Head of caudate nucleus (tissue), 42 donors: ENCODE measurements at places on chromosomes 4 and X.

DNA sequence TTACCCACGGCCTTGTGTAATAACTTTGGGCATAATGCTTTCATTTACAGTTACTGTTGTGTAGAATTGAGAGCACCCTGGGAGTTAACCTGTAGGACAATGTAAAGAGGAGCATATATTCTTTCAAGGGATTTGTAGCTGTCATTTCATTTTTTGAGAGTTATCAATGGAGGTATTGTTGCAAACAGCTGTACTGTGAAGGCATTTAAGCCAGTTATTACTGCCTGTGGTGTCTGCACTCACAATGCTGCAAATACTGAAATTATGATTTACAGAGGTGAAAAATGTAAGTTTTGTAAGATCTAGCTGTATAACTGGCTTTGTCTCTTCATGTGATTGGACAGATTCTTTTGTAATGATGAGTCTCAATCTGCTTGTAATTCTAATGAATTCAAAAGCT is 131.5 kb upstream of the FAT1 start:
- DNase-seq = no peak

DNA sequence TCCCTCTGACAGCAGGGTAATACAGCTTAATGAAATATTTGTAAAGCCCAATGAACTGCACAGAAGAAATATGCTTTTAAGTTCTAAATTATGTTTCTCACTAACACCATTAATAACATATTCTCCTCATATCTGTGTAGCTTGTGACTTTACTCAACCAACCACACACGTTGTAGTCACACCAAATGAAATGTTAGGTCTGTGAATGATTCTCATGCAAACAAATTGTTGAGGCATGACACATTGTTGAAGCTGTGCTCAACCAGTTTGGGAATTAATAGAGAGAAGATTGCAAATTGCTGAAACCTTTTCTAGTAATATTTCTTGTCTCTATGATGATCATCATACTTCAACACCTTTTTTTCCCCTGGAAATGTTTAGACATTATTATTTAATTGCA is 645.9 kb downstream of the PCDH7 start:
- DNase-seq = no peak

DNA sequence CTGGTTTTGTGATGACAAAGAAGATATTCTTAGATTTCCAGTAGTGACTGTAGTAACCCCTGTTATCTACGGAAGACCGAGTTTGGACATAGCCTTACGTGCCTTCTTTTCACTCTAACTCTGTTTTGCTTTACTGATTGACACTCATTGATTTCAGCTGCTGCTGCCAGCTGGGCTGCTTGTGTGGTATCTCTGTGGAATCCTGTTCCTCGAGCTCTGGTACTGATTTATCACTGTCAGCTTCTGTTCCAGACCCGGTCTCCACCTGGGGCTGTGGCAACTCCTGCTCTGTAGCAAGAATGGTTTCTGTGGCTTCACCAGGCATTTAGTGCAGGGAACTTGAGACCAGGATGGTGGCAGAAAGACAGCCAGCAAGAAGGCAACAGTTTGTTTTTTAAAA is 24.6 kb upstream of the LAP3 start:
- DNase-seq = no peak

DNA sequence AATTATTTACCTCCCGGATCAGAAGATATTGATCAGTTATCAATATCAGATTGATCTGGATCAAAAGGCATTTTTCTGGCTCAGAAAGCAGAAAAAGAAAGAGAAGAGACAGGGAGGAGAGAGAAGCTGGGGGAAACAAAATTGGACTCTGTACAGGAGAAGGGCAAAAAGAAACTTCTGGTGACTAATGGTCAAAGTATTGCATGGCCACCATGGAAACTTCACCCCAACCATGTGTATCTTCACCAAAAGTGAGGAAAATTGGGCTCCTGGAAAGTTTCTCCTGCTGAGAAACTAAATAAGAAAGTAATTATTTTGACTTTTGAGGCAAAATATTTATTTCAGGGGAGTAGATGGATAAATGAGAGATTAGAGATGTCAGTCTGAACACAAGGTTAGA is 33.9 kb downstream of the RNF150 start:
- no peak for DNase-seq

GRCh38 chr4:20178902-20179576 is 72.7 kb upstream of the SLIT2 start:
- DNase-seq = no peak

DNA sequence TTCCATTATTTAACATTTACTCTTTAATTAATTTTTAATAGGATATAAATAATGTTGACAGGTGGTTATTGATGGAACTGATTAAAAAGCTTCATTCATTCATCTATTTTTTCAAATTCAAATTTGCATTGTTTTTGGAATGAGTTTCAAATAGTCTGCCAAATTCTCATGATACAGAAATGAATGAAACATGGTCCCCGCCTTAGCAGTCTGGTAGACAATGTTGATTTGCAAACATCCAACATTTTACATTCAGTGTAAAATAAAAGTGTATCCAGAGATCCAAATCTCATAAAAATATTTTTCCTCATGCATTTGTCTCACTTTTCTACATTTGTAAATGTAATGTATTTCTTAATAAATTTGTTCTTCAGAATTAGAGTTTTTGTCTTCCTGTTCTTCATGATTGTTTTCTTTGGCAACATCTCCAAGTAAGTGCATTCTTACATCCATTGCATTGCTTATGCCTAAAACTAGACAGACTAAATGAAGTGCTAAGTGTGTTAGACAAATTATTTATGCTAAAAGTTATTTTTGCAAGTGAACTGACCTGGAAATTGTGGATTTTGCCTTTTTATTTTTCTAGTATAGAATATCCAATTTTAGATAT is 142.3 kb downstream of the PCDH18 start:
- DNase-seq = no peak

DNA sequence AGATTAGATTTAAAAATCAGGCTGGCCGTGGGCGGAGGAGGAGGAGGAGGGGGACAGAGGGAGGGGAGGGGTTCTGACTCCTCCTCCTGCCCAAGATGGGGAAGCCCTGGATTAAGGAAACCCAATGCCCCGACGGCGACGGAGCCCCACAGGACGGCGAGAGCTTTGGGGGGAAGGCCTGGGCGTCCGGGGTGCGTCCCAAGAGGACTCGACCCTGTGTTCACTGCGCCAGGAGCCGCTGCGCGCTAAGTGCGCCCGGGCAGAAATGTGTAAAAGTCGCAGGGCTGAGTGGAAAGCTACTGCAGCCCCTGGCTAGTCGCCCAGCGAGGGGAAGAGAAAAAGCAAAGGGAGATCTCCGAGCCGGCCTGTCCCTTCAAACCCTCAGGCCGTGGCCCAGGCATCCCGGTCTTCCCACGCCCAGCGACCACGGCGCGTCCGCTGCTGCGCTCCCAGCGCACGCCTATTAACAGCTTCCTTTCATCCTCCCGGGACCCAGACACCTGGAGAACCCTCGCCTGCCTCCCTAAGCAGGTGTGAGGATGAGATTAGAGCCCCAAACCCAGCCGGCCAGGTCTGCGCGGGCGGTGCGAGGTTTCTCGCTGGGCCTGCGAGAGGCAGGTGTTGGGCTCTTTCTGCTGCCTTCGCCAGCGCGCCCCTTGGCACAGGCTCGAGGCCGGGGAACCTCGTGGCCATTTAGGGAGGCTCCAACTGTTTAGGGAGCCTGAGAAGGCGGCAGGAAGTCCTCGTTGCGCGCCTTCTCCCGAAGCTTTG is 1.4 kb upstream of the RPS6KA3 start:
- DNase-seq = peak; percentile 18

- no peak for DNase-seq
Observed at GRCh38 chr4:53089936-53090729, 228.0 kb downstream of the RASL11B start.

DNA sequence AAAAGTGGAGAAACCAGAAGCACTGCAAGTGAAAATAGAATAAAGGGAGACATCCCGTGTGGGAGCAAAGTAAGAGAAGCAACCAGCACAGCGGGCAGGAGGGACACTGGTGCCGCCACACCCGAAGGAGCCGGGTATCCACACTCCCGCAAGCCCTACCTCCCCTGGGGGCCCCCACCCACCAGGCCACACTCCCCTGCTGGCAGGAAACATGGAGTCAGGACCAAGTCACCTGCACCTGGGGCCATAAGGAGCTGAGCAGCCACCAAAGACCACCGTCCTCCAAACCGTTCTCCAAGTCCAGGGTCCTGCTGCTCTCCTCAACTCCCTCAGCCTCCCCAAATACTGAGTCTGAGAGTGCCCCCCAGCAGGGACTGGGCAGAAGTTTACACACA is 30.5 kb downstream of the FGFRL1 start:
- no peak for DNase-seq

DNA sequence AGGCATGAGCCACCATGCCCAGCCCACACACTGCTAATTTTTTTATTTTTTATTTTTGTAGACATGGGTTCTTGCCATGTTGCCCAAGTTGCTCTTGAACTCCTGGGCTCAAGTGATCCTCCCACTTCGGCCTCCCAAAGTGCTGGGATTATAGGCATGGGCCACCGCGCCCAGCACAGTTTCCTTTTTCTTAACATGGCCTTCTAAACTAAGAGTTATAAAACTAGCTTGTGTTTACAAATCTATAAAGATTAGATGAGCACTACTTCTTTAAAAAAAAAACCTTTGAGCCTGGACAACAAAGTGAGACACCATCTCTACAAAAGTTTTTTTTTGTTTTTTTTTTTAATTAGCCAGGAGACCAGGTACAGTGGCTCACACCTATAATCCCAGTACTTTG is 10.7 kb downstream of the GRSF1 start:
- DNase-seq = no peak

DNA sequence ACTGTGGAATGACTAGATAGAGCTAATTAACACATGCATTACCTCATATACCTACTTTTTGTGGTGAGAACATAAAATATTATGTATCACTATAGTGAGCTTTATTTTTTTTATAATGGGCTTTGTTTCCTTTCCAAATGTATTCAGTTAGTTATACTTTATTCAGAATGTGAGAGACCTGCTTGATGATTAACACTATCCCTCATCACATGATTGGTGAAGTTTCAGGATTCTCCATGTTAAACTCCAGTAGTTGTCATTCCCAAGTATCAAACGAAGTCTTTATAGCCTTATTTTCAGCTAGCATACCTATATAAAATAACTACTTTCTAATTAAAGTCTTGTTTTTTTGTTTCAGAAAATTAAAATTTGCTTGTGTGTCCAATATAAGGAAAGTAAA is 8.8 kb downstream of the ZXDA start:
- DNase-seq = no peak

- no peak for DNase-seq
Observed at GRCh38 chrX:110026099-110026844, 23.4 kb downstream of the TMEM164 start.

DNA sequence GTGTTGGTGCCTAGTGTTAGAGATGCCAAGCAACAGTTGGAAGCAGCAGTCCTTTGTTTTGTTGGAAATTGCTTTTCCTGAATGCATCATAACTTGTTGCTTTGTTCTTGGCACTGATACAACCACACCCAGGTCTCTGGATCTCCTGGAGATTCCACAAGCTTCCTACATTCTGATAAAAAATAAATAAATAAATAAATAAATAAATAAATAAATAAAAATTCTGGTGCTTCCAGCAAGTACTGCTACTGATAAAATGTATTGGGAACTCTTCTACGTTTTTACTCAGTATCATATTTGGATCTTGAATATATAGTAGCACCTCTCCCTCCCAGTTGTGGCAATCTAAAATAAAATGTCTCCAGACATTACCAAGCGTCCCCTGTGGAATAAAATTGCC is 62.7 kb upstream of the GRID2 start:
- DNase-seq = no peak

GRCh38 chrX:153379508-153379907 is 21.6 kb downstream of the PNMA6E start:
- DNase-seq = no peak

GRCh38 chr4:143405075-143405730 is 68.5 kb downstream of the GAB1 start:
- DNase-seq = no peak

DNA sequence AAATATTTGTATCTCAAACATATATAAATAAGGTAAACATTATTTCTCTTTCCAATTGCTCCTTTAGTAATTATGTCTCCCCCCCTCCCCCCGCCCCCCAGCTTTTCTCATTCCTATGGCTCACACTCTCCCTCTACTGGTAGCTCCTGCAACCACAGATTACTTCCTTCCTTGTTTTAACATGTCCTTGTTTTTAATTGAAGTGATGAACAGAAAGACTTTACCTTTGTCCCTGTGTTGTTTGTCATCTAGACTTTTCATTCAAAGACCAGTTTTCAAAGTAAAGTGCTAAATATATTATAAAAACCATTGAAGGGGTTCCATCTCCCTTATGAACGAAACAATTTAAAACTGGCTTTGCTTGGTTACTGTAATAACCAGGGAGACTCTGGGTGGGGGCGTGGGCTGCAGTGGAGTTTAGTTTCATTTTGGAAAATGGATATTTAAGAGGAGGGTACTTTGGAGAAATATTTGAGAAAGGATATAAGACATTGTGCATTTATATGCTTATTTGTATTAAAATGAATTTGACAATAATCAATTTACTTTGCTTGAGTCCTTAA is 352.9 kb downstream of the RAPGEF2 start:
- DNase-seq = no peak

GRCh38 chrX:30270639-30271038 is 23.7 kb downstream of the MAGEB1 start:
- DNase-seq = no peak

GRCh38 chrX:150926304-150926703 is 27.8 kb upstream of the CD99L2 start:
- no peak for DNase-seq

- DNase-seq = no peak
Observed at GRCh38 chr4:27524224-27524623, 663.6 kb downstream of the STIM2 start.
